Kidney tubule cell (primary cell): ENCODE measurements at places on chromosomes 2 and 18.
A peak's percentile ranks its signal among the peaks of the same experiment; 100 is the strongest.

DNA sequence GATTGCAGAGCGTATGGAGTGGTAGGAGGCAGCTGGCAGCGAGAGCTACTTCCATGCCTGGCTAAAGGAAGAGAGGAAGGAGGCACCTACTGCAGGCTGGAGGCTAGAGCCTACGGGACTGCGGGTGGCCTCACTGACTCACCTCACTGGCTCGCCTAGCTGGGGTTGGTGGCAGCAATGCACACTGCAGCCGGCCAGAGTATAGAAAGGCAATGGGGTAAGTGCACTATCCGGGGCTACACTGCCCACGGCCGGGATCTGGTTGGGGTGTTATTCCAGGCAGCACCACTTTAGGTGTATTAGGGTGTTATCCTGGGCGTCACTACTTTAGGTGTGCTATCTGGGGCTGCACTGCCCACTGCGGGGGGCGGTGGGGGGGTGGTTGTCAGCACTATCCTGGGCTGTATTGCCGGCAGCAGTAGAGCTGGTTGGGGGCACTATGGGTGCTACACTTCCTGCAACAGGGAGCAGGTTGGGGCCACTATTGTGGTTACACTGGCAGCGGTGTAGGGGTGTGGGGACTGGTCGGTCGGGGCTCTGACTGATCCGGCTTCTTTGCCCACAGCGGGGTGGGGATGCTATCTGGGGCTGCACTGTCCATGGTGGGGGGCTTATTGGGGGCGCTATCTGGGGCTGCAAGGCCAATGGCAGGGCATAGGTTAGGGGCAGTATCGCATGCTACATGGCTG, 33.3 kb upstream of the ANKRD62 start:
- no peak for DNase-seq

GRCh38 chr2:236284208-236284607, 20.0 kb upstream of the ASB18 start:
- no peak for DNase-seq

DNA sequence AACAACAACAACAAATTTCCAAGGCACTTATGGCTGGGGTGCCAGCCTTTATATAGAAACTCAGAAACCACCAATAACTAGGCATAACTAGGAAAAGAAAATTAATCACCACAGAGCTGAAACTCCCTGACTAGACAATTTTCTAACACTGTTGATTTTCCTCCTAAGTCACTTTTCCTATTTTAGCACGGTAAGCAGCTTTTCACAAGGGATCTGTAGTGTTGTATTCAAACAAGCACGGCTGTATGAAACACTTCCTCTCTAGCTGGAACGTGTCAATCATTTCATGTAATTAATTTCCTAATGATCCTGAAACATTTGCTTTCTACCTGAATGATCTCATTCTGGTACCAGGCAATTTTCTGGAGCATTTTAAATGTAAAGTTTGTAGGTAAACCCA, 645.0 kb downstream of the IRS1 start:
- no peak for DNase-seq

DNA sequence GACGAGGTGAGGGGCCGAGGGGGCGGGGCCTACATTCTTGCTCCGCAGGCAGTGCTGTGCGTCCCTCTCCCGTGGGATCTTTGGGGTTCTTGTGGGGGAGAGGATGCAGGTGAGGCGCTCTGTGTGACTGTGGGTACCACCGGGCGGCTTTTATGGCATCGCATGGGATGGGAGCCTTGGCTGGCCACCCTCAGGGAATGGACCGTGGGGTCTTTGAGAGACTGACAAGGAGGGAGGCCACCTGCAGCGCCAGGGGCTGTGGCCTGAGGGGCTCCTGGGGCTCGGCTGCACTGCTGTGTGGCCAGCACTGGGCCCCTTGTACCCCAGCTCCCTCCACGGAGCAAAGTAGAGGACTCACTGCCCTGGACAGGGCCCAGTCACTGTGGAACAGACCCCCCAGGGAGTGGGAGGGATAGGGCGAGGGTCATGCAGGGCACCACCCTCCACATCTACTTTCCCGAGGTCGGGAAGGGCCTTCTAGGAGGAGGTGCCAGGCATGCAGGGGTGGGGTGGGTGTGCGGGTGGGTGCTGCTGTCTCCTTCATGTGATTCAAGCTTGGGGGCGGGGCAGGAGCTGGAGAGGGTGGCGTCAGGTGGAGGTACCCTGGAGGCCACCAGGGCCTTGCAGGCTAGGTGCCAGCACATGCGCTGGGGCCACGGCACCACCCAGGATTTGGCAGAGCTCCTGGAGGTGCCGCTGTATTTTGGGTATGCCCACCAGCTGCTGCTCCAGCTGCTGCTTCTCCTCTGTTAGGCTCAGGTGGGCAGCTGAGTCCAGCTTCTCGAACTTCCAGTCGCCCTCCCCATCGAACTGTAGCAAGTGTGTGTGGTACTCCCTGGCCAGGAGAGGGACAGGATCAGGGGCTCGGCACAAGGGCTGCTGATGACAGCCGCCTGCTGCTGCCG, 1072.4 kb downstream of the RPIA start:
- DNase-seq: no peak

- peak; percentile 27 for DNase-seq
These were observed 142.1 kb downstream of the ASXL3 start for GRCh38 chr18:33720133-33720532.

GRCh38 chr2:147441182-147441581, 403.6 kb upstream of the ACVR2A start:
- no peak for DNase-seq

- peak; percentile 91 for DNase-seq
These were observed 88.9 kb downstream of the TMEM185B start for GRCh38 chr2:120134263-120134662.

DNA sequence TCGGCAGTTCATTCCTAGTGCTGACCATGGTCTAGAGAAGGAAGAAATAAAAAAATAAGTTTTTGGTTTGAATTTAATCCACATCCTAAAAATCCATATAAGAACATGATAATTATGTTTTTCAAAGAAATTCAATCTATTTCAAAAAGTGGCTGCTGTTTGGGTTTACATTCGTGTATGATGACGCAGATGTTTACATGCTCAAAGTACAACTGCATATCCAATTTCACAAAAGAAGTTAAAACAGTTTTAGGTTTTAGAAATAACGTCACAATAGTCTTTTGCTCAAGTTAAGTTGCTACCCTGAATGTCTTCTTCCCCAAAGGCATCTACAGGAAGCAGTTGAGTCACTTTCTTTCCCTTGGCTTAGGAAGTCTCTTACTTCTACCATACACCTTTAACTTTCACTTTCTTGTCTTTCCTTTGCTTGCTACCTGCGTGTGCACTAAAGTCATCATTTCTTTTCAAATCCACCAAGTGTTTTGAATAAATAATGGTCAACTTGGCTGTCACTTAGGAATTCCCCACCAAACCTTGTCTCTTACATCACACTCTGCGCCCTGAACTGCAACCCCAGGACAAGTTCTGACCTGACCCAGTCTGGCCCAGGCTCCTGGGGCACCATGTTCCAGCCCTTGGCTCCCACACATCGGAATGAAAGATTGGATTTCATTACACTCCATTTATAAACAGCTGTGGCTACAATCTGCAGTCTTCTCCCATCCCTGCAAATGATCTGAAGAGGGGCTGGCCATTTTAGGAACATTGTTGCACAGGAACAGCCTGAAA, 28.4 kb downstream of the FAM237A start:
- DNase-seq: no peak

DNA sequence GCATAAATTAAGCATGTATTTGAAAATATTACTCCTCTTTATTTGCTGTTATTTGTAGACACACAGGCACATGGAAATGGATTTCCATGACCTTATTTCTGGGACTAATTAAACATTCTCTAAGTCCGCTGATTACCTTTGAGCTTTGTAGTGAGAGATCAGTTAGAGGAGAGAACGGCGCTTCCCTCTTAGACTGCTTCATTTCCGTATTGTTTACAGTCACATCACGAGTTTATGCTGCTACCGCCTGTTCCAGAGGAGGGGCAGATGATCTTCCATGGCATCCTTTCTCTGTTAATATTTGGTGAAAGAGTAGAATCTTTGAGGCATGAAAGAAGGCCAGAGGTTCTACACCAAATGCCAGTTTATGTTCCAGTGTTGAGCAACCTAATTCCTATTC, 404.4 kb downstream of the TRIB2 start:
- DNase-seq: peak; percentile 4
